ENCODE measurements at places on chromosomes 5 and 9.

DNA sequence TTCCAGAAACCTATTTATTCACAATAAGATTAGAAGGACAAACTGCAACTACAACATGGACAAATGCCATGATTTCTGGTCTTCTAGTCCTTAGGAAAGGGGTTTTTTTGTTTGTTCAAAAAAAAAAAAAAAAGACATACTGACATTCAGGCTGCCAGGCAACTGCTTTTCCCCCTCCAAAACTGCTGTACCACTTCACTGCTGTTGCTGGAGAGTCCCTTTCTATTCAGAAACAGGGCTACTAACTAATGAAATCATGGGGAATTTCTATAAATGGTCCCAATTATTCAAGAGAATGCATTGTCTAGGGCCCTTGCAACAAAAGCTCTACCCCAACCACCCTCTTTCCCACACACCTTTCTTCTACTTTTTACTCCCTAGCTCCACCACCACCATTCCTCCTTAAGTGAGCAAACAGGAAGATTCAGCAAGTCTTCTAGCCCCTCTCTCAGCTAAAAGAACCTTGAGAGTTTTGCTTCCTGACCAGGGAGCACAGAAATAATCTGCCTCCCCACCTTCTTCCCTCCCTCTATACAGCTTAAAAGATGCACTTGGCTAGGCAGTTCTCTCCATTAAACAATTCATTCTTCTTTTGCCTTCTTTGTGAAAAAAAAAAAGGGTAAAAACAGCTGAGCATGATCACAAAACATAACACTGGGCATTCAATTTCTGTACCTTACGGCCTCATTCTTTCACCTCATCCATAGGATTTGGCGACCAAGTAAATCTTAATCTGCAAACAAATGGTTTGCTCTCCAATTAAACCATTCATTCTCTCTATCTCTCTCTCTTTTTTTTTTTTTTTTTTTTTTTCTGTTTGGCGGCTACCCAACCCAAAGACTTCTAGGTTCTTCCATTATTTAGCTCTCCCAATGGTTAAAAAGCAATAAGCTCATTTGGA is 13.8 kb downstream of the ZNF608 start:
- DNase-seq, result no peak

DNA sequence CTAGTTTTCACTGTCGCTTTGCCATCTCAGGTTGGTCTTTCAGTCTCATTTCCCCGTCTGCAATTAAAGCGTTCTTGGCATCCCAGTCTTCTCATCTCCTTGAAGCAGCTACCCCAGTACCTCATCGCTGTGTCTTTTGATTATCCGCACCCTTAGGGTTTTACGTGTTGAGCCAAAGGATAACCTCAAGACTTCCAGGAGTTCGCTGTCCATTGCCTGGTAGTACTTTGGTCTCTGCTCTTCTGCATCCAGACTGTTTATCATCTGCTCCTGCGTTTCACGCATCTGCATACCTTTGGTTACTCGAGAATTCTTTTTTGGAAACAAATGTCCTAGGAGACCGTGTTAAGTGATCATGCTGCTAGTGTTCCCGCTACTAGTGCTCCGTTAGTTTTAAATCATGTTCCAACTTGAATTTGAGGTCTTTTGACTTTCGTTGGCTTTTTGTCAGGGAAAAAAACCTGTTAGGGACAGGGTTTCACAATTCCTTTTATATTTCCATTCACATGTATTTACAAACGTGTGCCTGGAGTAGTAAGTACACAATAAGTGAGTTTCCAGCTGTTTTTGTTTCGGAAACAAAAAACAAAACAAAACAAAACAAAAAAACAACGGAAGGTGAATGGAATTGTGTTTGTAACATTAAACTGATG is 888 bp downstream of the RABGAP1 start:
- DNase-seq, result no peak

GRCh38 chr5:172423379-172424110 is 30.8 kb downstream of the SH3PXD2B start:
- no peak for DNase-seq

DNA sequence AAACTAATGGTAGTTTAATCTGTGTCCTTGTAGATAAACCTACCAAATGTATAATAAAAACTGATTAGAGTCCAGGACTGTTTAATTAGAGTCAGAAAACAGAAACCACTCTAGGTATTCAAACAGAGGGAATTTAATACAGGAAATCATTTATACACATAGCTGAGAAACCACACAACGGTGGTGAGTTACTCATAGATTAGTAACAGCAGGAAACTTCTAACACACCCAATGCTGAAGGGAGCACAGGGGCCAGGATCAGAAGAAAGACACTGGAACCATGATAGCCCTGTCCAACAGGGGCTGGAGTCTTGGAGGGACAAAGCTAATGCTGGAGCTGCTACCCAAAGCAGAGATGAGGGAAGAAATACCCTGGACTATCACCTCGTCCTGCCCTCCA is 321.0 kb downstream of the ACTL7B start:
- DNase-seq, result no peak

DNA sequence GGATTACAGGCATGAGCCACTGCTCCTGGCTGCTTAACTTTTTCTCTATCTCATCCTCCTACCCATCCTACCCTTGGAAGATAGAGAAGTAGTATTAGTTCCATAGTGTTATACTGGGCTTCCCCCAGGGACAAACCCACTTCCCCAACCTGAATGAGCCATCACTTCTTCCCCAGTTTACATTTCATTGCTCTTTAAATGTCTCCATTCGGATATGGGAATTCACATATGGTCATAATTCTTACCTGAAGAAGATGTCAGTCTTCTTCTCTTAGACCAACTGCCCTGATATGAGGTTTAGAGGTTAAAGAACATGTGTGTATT is 1.9 kb downstream of the CD274 start:
- no peak for DNase-seq

- no peak for DNase-seq
Observed at GRCh38 chr9:15182101-15182551, 124.9 kb downstream of the TTC39B start.

DNA sequence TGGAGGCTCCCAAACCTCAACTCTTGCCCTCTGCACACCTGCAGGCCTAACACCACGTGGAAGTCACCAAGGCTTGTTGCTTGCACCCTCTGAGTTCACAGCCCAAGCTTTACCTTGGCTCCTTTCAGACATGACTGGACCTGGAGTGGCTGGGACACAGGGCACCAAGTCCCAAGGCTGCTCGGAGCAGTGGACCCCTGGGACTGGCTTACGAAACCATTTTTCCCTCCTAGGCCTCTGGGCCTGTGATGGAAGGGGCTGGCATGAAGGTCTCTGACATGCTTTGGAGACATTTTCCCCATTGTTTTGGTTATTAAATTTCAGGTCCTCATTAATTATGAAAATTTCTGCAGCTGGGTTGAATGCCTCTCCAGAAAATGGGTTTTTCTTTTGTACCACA is 994.4 kb upstream of the NUDT12 start:
- DNase-seq, result no peak

DNA sequence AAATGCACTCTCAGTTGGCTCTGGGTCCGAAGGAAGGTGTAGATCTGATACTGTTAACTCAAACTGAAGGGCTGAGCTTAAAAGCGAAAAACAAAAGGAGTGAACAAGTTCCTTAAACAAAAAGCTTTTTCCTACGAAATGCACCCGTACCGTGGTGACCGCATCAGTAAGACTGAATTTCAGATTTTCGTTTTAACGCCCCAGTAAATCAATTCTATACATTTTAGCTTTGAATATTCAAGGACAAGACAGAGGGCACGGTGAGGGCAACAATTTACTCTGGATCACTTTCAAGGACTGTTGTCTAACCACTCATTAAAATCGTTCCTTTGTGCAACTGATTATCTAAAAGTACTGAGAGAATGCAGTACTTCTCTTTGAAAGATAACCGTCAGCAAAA is 1.9 kb downstream of the HOMER1 start:
- no peak for DNase-seq

DNA sequence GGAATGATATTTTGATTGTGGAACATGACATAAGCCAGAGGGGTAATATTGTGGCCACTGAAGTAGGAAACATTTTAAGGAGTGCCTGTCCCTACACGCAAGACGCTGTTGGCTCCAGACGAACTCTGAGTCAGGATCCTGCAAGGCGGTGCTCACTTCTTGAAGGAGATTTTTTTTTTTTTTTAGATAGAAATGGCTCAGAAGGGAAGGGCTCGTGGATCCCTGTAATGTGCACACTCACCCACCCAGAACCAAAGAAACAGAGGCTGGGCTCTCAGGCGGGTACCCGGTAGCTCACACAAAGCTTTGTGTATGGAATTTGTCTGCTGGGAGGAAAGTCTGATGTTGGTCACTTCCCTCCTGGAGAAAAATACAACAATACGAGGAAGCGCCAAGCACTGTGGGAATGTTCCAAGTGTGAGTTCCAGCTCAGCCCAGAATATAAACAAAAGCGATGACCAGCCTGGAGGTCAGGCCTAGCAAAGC is 25.7 kb downstream of the RAPGEF1 start:
- no peak for DNase-seq

GRCh38 chr5:2385818-2386217 is 365.7 kb downstream of the IRX2 start:
- no peak for DNase-seq

DNA sequence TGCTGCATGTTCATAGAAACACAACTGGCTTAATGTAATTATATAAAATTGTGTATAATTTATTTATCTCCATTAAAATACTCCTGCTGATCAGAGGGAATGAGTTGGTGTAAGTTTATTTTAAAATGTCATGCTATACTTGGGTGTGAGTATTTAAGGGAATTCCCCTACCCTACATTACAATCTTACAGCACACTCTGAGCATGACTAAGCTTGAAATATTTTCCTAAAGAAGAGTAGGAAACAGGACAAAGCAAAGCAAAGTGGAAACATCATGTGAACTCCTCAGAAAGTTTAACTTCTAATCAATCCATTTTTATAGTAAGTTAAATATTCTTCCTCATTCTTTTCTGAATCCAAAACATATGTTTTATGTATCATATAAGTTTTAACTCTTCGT is 1271.3 kb downstream of the EFNA5 start:
- DNase-seq, result no peak

GRCh38 chr5:39491210-39491609 is 66.4 kb upstream of the DAB2 start:
- DNase-seq, result no peak

DNA sequence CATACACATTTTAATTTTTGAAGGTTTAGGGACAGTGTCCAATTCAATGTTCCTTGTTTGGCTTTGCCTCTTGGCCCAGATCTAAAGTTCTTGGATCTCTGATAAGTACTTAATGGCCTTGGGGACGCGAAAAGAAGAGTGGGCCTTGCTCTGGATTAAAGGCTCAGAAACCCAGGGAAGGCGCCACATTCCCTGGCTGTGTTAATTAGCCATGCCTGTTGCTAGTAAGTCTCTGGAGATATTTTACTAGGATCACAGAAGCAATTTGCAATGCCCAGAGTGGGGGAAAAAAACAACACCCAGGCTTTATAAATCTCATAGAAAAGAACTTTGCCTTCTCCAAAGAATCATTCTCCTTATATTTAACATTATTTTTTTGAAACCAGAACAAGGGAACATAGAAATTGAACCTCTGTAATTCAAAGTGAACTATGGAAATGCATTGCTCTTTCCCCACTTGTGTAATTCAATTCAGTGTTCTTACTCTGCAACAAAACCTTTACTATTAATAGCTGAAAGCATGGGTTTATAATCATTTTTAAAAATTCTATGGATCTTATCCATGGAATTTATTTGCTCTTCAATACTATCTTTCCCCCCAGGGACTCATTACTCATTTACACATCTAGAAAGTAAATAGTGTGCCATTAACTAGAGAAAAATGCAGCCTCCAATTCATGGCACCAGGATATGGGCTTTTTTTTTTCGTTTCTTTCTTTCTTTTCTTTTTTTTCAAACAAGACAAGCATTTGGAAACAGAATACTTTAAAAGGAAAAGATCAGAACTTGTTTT is 172.2 kb upstream of the ANKRD55 start:
- DNase-seq, result no peak

- no peak for DNase-seq
Observed at GRCh38 chr5:81488862-81489261, 94.9 kb upstream of the ACOT12 start.

DNA sequence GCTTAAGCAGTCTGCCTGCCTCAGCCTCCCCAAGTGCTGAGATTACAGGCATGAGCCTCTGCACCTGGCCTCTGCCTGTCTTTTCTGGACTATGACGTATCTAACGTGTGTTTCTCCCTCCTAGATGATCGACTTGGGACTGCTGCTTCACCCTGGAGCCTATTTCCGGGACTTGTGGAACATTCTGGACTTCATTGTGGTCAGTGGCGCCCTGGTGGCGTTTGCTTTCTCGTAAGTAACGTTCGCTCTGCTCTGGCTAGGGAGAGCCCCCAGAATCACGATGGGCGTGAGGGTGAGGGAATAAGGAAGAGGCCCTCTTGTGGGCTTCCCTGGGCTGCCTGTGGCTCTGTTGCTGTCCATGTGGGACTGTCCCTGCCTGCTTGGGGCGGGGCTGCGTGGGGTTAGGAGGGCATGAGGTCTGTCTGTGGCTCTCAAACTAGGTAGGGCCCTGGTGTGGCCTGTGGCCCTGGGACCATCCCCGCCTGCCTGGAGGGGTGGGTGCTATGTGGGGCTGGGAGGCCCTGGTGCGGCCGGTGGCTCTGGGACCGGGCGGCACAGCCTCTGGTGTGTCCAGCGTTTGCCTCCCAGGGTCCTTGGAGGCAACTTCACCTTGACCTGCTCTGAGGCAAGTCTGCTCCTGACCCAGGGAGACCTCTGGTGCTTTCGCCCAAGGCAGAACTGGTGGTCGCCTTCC is 171.7 kb downstream of the CACNA1B start:
- no peak for DNase-seq

- DNase-seq, result no peak
Observed at GRCh38 chr5:137609127-137609526, 110.0 kb upstream of the SPOCK1 start.

DNA sequence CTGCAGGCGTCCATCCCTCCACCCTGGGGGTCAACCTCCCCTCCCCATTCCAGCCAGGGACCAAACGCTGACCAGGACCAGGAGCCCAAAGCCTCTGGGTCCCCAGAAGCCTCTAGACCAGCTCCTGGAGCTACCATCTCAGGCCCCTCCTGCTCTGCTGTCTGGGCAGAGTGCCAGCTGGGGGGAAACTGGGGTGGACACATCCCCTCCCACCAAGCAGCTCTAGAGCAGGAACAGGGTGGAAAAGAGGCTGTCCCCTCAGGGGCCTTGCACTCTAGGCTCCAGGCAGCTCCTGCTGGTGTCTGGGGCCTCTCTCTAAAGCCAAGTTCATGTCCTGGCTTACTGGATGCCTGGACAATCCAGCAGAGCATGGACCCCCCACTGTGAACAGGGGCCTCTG is 4.4 kb downstream of the SSNA1 start:
- DNase-seq, result no peak

GRCh38 chr9:8179381-8180053 is 379.9 kb upstream of the DMAC1 start:
- DNase-seq, result no peak

DNA sequence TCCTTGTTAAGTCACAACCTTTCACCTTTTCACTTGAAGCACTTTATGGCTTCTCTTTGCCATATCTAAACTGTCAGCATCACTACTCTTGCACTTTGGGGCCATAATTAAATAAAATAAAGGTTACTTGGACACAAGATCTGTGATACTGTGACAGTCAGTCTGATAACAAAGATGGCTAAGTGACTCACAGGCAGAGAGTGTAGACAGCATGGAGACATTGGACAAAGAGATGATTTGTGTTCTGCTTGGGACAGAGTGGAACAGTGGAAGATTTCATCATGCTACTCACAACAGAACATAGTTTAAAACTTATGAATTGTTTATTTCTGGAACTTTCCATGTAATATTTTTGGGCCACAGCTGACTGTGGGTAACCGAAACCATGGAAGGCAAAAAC is 81.7 kb upstream of the SMC5 start:
- no peak for DNase-seq

Measured in CD4-positive, alpha-beta memory T cell (primary cell).